Fibroblast of the conjunctiva (primary cell): ENCODE measurements at places on chromosomes 12 and 14.

DNA sequence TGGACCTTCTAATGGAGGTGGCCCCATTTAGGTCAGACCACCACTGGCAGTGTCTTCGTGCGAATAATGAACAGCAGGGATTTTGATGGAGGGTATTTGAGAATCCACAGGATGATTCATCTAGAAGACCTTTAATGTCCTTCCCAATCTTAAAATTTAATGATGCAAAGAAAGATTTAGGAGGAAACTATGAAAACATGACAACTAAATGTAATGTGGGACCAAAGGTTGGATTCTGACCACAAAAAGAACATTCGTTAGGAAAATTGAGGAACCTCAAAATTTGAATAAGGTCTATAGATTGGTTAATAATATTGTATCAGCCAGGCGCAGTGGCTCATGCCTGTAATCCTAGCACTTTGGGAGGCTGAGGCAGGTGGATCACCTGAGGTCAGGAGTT lies 78.2 kb upstream of the TMPO start:
- DNase-seq = no peak

- no peak for DNase-seq
Measured at GRCh38 chr14:49769581-49770211, 1.7 kb downstream of the KLHDC2 start.

DNA sequence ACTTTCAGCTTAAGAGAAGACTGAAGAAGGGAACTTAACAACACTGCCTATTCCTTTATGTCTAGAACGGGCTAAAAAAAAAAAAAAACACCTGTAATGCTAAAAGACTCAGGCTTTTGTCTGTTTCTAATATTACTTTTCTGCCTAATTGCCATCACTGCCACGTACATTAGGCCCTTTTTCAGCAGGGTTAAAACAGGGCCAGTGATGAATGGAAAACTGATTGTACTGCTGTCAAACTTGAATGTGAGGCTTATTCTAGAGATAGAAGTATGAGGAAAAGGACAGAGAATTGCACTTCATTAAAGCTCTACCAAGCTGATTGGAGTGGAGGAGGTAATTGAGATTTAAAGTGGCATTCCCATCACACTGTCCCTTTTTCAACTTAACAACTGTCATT lies 535.8 kb downstream of the PRKD1 start:
- no peak for DNase-seq

- no peak for DNase-seq
Measured at GRCh38 chr12:91685917-91686316, 459.7 kb downstream of the BTG1 start.
